ENCODE measurements at places on chromosomes 4 and X.

DNA sequence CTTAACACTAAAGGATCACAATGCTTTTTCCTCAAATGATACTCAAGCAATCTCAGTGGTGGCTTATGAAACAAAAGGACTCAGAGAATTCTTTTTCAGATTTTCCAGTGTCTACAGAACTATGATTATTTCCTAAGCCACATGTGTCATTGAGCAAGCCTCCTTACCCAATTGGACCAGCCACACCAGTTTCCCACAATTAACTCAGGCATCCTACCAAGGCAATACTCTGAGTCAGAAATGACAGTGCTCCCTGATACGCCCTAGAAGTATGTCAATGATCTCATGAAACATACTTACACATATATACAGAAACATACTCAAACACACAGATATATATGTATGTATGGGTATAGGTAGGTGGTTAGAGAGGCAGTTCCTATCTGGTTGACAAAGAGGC, 4.8 kb downstream of the ADAMTS3 start:
- DNase-seq = no peak

DNA sequence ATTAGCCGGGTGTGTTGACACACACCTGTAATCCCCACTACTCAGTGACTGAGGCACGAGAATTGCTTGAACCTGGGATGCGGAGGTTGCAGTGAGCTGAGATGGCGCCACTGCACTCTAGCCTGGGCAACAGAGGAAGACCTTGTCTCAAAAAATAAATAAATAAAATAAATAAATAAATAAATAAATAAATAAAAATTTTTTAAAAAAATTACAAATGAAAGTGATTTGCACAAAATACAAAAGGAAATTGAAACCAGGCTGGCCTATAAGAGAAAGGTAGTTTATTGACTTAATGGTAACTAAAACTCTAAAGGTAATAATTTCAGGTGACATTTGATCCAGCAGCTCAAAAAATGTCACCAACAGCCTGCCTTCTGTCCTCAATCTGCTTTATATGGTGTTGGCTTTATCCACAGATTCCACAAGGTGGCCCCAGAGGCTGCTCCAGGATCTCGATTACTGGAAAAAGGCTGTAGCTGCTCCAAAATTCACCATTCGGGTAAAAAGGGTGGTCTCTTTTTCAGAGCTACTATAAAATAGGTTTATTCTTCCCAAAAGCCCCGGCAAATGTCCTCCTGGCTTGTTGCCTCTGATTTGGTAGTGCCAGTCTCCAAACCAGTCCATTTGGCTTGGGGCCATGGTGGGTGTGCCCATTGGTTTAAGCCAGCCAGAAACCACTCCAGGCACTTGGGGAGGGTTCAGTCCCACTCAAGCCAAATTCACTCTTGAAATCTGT, 61.4 kb upstream of the TRIM2 start:
- DNase-seq = peak; percentile 56

DNA sequence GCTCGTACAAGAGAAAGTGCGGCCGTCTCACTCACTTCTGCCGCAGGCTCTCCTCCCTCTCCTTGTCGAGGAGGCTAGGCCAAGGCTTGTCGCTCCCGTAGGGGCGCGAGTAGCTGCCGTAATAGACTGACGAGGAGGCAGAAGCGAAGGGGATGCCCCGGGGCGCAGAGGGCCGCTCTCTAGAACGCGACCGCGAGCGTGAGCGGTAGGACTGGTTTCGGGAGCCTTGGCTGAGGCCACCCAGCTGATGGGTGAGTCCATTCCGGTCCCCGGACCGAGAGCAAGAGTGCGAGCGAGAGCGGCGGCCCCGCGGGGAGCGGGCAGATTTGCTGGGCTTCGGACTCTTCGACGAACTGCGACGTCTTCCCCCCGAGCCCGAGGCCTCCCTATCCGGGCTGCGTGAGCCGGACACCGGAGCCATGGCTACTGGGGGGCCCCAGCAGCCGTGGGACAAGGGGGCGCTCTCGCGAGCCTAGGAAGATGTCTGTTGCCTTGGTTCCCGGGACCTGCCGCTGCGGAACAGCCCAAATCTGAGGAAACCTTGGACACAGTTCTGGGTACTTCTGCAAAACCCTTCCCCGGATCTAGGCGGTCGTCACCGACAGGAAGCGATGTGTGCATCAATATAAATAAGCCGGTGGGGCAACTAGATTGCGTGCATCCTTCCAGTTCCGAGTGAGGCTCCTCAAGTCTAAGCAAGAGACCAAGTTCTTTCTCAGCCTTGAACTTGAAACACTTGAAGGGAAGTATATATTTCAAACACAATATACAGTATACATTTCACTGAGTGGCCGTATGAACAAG, at the start of gene NKAP:
Gene NKAP, minus strand, starts transcription at position 567 of the 804 bp plus-strand sequence. Its CDS starts 146 bp downstream, at position 421.
- DNase-seq = peak; percentile 56

DNA sequence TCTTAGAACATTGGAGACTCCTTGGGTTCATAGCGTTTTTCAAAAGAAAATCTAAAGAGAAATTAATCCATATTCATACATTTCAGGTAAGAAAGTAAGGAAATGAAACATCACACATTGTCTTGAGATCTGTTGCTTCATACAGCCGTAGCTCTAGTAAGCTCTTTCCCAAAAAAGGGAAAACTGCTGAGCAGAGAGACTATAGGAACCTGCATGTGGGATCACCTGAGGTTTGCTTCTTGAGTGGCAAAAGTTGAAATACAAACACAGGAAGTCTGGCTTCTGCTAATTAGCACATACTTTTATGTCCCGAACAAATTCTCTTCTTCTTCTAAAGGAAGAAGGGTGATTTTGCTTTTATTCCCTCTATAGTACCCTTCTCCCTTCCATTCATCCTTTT, 57.7 kb downstream of the MRPL1 start:
- no peak for DNase-seq

- DNase-seq = no peak
Measured at GRCh38 chrX:40323977-40324376, 226.2 kb upstream of the BCOR start.

DNA sequence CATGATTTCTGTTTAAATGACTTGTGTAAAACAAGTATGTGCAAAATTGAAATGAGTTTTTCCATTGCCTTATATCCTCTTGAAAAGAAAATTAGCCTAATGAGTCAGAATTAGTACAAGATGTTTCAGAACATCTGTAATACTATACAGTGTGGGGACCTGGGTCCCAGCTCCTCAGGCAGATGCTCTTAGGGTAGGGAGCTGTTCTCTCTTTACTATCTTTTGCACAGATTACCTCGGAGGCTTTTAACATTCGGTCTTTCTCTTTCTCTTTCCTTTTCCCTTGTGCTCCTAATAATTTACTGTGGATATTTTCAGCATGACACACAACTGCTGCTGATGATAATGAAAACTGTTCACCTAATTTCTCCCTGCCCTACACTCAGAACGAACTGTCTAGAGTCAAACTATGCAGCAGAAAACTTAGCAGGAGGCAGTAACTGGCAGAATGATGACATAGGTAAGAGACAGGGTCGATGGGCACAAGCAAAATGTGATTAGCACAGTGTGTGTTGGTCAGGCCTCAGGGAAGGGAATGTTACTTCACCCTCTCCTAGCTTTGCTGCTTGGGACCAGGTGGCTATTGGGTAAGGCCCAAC, 455.3 kb downstream of the PDHA2 start:
- no peak for DNase-seq

DNA sequence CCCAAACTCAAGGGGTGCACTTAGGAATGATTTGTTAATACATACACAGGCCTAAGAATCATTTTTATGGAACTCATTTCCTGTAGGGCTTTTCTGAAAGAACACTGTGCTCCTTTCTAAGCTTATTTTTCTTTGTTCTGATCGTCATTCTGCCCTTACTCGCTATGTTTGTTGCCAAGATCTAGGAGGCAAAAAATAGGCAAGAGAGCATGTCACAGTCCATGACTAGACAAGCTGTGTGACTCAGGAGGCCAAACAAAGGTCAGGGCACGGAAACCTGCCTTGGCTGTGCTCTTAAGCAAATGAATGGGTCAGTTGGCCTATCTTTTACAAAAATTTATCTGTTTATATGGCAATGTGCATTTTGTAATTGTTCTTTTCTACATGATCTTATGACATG, 42.5 kb upstream of the C1GALT1C1 start:
- no peak for DNase-seq

- no peak for DNase-seq
Measured at GRCh38 chr4:94523617-94524016, 71.9 kb downstream of the PDLIM5 start.

GRCh38 chr4:288891-289290, 16.4 kb downstream of the ZNF732 start:
- DNase-seq = no peak

GRCh38 chr4:4225915-4226605, 669 bp downstream of the OTOP1 start:
- no peak for DNase-seq

DNA sequence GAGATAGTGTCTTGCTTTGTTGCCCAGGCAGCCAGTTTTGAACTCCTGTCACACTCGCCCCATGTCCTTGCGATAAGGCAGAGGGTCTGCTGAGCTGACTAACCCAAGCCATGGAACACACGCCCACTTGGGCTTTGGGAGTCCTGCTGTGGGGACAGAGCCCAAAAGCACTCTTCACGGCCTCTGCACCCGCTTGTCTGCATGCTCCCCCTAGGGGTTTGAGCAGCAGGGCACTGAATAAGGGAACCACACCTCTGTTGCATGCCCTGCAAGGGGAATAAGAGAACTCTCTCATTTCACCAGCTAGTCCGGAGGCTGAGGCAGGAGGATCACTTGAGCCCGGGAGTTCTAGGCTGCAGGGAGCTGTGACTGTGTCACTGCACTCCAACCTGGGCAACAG, 166.0 kb downstream of the STAG2 start:
- no peak for DNase-seq

- DNase-seq = peak; percentile 36
Measured at GRCh38 chr4:9812501-9813340, 31.3 kb downstream of the DRD5 start.

- DNase-seq = no peak
Measured at GRCh38 chr4:90105274-90105673, 21.9 kb upstream of the CCSER1 start.

- no peak for DNase-seq
Measured at GRCh38 chr4:21976166-21976565, 27.6 kb upstream of the KCNIP4 start.

DNA sequence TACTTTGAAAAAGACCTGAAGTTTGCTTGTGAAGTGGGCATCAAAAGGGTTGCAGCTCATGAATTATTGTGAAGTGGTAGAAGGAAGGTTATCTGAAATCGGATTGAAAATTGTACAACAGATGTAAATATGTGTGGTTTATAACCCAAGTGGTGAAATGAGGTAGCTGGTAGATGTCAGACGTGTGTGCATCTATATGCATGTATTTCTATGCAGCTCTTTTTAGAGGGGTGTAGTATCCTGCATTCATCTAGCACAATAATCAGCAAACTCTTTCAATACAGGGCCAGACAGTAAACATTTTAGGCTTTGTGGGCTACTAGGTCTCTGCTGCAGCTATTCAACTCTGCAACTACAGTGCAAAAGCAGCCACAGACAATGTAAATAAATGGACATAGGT, 9.4 kb downstream of the ATRX start:
- DNase-seq = no peak

DNA sequence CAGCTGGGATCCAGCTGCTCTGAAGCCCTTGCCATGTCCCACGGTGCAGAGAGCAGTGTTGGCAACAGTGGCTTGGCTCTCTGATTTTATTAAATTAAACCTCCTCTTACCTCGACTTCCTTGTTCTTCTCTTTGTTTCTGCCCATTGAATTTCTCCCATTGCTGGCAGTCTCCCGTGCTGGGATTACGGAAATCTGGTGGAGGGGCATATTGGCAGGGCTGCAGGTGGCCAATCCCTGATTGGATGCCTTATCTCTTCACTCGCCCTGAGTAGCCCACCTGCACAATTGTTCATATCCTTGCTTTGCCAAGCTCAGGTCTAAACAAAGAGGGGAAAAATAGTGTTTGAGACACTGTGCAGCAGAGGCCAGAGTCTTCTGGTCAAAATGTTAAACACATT, 493.9 kb downstream of the TMA16 start:
- DNase-seq = no peak

- DNase-seq = no peak
Measured at GRCh38 chrX:30673884-30674598, 20.8 kb downstream of the GK start.

- DNase-seq = peak; percentile 27
Measured at GRCh38 chr4:87120411-87121162, 99.8 kb downstream of the KLHL8 start.
